ENCODE measurements at places on chromosomes 3 and 15. TPM values are rescaled to one million over a fixed set of nuclear protein-coding genes. Genes with fewer than 3 reads are reported as not detected.
A peak's percentile ranks its signal among the peaks of the same experiment; 100 is the strongest.

- DNase-seq = no peak
Observed at GRCh38 chr15:62909257-62909656, 133.3 kb upstream of the TPM1 start.

DNA sequence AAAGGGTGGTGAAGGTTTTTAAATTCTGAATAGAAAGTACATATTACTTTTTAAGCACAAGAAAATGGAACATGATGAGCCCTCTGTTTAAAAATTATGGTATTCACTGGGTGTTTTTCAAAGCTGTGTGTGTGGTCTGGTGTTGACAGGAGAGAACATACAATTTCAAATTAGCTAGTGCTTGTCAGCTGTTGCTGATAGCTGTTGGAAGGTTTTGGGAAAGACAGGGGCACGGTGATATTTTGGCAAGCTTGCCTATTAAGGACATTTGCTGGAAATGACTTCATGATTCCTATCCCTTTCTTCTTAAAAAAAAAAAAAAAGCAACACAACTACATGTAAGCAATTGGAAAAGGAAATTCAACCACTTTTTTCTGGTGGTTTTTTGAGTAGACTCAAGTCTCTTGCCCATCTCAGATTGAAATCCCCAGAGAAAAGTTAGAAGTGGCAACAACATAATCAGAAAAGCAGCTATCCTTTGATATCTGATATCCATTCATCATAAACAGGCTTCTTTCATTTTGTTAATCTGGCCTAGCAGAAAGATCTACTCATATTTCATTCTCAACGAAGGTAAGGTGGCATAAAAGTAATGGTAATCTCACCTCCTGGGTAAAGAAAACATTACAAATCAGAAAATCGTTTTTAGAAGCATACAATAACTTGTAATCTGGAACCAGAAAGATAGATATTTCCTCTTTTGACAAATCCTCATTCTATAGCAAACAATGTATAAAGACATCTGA, 130.0 kb downstream of the RBMS3 start:
- DNase-seq = no peak

Gene HIGD1A
- 234 TPM for total RNA-seq

GRCh38 chr15:88607951-88608350, 13.2 kb upstream of the AEN start:
- no peak for DNase-seq

Gene FAM81A
- total RNA-seq = not detected

DNA sequence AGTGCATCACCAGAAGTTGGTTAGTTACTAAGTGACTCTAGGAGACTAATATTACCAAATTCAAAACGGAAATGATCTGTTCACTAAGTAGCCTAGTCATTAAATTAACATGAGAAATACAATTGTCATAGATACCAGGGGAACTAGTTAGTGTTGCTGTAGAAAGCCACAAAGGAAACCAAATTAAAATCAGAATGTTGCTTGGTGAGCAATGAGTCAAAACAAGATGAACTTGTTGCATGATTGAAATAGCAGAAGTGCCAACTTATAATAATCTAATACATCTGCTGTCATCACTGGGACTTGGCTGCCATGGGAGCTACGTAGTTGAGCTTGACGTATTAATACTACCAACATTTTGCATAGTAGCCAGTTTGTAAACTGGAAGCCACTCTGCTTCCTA, 458.1 kb downstream of the DIPK2A start:
- no peak for DNase-seq

Gene MYL3
- total RNA-seq = not detected

- DNase-seq = no peak
Observed at GRCh38 chr3:53800041-53800906, 45.9 kb downstream of the CHDH start.

DNA sequence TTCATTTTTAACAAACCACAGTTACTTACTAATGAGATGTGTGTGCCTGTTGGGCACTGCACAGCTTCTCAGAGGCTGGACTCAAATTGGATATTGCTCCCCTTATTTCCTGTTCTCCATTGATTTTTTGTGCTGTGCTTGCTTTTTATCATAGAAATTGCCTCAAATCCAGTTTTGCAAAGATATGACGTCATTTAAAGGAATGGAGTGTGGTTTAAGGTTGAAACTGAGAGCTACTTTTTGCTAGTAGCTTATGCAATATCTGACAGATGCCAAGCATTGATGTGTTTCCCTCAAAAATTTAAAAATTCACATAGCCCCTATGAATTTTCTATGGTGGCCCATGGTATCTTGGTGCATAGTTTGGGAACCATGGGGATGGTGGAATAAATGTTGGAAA, 67.7 kb upstream of the ROPN1 start:
- DNase-seq = no peak

Gene FES
- 60.8 TPM for total RNA-seq

- DNase-seq = no peak
Observed at GRCh38 chr15:44566155-44566540, 29.2 kb downstream of the EIF3J start.

GRCh38 chr15:68383161-68384074, 48.5 kb downstream of the ITGA11 start:
- peak; percentile 11 for DNase-seq

DNA sequence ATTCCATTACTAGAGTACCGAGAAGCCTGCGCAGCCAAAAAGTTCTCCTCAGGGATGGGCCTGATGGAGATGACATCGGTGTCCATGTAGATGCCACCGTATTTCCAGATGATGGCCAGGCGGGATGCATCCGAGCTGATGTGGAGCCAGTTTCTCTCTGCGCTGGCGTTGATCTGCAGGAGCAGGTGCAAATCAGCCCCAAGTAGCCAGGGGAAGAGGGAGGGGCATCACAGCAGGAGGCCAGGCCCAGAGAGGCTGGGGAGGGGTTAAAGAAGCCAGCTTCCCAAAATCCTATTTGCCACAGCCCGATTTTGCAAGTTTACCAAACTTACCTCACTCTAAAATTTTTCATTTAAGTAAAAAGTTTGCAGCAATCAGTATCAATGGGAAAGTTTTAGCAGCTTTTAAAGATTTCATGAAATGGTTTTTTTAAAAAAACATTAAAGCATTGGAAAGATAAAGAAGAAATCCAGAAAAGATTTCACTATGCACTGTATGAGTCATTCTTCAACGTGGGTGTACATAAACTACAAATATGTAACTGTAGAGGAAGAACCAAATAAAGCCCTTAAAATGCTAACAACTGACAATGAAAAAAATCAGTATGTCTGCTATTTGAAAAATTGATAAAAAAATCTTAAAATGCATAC, 7.4 kb downstream of the A4GNT start:
- no peak for DNase-seq

GRCh38 chr3:193757457-193757856, 164.4 kb downstream of the OPA1 start:
- no peak for DNase-seq

DNA sequence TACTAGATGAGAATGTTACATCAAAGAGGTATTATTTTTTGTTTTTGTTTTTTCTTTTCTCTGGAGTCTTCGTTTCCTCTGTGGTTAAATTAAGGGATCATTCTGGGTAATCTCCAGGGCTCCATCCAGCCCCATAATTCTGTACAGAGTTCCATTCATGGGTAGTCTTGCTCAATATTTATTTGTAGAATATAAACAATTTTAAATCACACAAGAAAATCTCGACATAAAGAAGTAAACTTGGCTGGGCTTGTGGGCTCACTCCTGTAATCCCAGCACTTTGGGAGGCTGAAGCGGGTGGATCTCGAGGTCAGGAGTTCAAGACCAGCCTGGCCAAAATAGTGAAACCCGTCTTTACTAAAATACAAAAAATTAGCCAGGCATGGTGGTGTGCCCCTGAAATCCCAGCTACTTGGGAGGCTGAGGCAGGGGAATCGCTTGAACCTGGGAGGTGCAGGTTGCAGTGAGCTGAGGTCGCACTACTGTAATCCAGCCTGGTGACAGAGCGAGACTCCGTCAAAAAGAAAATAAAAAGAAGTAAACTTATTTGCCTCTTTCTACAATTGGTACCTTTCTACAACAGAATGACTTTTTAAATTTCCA, 166.8 kb upstream of the TGFBR2 start:
- DNase-seq = no peak

Gene TIMP4
- 3.3 TPM for total RNA-seq

- no peak for DNase-seq
Observed at GRCh38 chr15:28098766-28099554, at the start of gene OCA2. Gene OCA2, minus strand, starts transcription at chr15:28099315. Its CDS starts 17,441 bp downstream, at chr15:28081874.

DNA sequence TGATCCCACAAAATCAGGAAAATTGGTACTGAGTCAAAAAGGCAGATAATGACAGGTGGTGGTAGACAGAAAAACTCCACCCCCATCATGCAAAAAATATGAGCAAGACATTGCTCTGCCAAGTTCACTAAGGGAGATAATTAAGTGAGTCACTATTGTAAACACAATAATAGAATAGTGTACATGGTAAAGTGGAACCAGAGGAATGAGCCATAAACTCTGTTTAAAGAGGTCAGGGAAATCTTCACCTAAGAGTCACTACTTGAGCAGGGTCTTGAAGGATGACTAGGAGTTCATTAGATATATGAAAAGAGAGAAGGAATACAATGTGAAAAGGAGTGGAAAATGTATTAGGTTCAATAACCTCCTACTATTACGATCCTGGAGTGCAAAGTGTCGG, 213.4 kb upstream of the PEX5L start:
- no peak for DNase-seq

GRCh38 chr3:133136114-133137041, 98.2 kb downstream of the TMEM108 start:
- DNase-seq = no peak

GRCh38 chr3:195760345-195761122, 39.8 kb downstream of the MUC20 start:
- DNase-seq = peak; percentile 75

Gene PRR20G
- not detected for total RNA-seq
